Left ventricle myocardium superior (tissue), 1 donor: ENCODE measurements at places on chromosomes 5 and 9. TPM values are rescaled to one million over a fixed set of nuclear protein-coding genes. Genes with fewer than 3 reads are reported as not detected.

DNA sequence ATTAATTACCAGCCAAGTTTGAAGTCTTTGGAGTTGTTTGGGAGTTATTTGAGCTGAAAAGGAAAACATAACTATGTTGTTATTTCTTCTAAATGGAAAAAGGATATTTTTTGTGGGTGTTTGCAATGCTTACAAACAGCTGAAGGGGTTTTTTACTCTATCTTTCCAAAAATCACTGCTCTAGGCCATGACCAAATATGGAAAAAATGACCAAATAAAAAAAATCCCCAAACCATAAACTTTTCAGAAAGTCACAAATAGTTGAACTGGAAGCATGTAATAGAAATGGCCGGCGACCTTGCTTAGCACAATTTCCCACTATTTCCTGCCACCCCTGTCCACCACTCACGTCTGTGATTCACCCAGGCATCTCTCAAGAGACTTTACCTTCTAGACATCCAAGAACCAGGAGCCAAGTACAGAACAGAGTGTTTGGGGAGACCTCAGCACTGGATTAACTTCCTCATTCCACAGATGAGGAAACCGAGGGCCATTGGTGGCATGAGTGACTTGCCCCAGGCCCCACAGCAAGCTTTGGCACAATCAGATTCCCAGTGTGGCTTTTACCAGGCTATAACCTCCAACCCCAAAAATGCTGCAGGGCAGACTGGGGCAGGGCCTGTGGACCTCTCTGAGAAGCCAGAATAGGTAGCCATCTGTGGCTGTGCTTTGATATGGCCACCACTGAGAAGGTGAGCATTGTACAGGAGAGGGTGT lies 84.5 kb downstream of the NRG2 start:
- DNase-seq: no peak

GRCh38 chr9:1941989-1942388 lies 73.2 kb upstream of the SMARCA2 start:
- no peak for DNase-seq

DNA sequence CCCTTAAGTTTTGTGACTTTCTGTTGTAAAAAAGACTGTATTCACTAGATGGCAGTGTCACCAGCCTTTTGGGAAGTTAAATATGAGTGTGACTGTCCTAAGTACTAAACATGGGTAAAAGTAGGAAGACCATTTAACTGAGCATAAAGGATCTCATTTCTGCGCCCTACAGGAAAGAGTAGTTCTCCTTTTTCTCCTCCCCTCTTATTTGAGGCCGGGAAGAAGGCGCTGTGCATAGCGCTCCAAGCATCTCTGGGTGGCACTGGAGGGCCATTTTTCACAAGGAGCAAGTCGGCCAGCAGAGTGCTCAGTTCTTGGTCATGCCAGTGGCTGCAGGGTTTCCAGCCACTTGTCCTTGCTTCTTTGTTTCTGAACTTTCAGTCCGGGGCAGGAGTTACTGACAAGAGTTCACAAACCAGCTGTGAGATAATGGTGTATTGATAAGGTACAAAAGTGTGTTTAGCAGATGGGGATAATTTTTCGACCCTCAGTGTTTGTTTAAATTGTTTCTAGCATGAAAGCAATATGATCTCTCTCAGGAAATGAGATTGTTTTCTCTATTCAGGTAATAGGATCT lies 227.6 kb upstream of the DMRT1 start:
- DNase-seq: peak; percentile 72

- DNase-seq: no peak
Observed at GRCh38 chr5:87359106-87359505, 53.6 kb downstream of the CCNH start.

Gene CDH10
- 0.22 TPM for total RNA-seq
